ENCODE measurements at places on chromosomes 3 and 15.

DNA sequence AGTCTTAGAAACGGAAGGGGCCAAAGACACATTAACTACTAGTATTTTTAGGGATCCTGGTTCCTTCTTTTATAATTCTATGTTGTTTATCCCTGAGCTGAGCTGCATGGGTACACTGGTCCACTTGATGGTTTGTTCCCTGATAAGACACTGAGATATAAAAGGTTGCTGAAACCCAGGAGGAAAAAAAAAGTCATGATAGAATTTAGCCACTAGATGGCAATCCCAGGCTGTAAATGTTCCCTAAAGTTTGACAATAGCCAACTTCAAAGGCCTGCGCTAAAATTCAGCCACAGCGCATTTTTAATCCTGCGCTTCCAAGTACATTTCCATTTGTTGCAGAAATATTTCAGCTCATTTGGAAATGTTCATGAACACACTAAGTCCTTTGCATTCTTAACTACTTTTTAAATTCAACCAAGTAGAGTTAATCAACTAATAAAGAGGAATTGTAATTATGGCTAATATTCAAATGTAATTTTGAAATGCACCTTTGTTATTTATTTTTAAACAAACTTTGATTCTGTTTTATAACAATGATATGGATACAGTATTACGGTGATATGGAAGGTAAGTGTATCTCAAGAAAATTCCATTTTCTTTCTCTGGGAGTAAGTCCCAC lies 249.3 kb upstream of the FEZF2 start:
- DNase-seq: no peak

DNA sequence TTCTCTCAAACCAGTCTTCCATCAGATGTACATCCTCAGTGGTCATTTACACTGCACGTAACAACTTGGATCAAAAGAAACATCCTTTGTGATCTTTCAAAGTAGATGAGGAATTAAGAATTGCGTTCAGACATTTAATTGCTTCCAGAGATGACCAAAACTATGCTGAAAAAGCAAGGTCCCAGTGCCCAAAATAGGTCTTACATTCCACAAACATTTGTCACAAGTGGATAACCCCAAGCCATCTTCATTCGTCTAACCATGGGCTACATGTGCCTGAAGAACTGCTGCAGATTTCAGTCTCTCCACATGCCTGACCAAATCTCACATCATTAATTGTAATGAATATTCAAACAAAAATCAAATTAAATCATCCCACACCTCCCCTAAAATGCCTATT lies 273.6 kb downstream of the SHOX2 start:
- no peak for DNase-seq

DNA sequence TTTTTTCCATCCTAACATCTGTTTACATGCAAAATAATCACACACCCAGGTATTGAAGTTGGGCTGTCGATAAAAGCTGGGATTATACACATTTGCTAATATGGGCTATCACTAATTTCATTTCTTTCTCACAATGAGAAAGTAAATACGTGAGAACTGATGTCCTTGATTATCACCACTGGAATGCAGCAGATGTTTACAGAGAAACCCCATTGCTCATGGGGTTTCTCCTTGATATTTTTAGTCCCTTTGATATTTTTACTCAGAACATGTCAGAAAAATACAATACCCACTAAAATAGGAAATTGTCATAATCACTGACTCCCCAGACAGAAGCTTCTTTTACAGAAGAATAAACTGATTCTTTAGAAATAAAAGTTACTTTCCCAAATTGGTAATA lies 535.1 kb upstream of the CCDC54 start:
- no peak for DNase-seq

DNA sequence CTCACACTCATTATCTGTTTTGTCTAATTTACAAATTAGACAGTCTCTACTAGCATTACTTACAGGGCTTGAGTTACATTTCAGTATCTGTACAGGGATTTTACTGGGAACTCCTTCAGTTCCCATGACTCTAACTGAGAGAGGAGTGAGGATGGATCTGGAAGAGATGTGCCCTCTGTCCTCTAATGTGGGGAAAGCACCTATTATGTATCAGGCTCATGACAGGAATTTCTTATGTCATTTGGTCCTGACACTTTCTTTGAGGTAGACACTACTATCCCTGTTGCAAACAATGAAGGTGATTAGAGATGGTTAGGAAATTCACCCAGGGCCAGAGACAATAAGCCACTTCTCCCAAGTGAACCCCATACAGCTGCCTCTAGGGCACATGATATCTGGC lies 10.9 kb upstream of the NCKIPSD start:
- no peak for DNase-seq

DNA sequence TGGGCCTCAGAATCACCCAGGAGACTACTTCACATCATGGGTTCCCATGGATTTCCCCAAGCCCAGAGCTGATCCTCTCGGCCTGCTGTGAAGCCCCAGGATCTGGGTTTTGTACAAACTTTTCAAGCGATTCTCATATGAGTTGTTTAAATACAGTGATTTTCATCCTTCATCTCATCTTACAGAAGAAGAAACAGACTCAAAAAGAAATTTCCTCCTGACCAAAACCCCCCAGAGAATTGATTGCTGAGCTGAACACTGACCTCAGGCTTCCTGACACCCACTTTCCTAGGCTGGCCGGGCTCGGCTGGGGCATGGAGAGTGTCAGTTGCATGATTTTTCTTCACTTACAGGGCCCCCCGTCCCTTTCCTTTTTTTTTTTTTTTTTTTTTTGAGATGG lies 60.3 kb downstream of the BDH1 start:
- no peak for DNase-seq

DNA sequence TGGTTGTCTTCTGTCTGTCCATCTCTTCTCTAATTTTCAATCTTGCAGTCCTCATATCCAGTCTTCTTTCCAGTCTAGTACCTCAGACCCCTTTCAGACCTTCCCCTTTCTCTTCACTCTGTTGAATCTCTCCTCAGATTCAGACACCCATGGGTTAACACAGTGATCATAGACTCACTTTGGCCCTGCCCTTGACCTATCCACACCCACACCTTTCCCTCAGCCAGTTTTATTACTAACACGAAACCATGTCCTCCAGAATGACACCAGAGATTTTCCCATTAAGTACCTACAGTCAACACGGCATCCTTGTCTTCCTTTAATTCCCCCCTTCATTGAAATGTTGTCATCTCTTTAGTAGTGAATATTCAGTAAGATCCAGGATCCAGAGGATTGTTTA lies 74.5 kb upstream of the UBE2E2 start:
- no peak for DNase-seq

DNA sequence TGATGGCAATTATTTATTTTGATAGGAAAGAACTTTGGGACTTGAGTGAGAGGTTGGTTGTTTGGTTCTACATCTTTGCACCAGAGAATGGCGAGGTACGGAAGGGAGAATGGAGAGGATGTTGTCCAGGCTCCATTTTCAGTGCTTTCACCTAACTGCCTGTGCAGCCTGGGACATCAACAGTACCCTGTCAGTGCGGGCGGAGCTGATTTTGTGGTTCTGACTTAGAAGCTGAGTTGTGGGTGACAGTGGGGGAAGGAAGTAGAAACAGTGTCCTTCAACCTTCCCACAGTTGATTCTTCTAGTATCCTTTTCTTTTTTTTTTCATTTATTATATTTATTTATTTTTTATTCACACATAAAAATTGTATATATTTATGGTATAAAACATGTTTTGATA lies 95.3 kb downstream of the TIGIT start:
- no peak for DNase-seq

DNA sequence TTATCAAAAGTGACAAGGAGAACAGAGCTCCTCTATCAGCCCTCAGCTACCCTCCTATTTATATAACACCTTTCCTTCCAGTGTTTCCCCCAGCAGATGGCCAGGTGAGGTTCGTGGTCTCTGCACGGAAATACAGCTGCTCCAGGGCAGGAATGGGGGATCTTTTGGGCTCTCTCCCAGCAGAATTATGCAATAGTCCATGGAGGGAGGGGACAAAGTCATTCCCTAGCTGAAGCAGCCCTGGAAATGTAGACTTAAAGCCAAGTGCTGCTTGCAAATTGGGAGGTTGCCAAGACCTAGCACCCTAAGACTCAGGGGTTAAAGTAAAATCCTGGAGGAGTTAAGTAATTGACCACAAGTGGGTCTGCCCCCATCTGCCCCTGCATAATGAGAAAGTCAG lies 256.3 kb downstream of the LRTM1 start:
- DNase-seq: no peak

DNA sequence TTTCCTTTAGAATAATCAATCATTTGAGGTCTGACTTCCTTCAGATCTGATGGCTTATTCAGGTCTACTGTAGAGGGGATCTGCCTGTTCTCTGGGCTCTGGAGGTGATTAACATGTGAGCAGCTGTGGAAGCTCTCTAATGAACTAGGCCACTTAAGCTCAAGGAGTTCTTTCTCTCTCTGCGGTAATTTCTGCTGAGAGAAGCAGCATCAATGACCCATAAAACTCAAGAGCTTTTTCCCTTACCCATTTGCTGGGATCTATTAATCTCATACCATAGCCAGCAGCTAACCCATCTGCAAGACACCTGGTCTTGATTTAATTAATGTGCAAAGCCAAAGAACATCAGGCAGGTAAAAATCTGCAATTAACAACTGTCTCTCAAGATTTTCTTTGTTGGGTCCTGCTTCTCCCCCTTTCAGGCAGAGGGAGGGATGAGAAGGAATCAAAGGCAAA lies 73.2 kb upstream of the DLG1 start:
- DNase-seq: peak; percentile 92

DNA sequence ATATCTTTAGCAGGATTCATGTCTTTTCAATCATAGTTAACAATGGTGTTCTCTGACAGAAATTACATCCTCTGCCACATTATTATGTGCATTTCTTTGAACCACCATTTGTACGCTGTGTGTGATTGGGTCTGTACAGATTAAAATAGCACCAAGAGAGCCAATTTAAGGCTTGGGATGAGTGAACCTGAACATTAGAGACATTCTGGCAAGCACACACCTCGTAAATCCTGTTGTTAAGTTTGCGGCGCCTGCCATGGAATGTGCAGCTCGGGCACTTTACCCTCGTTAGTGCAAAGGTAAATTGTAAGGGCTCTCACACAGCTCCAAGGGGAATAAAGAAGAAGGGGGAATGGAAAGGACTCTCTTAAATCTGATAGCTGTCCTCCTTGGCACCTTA lies 482.4 kb upstream of the DPPA4 start:
- DNase-seq: no peak

DNA sequence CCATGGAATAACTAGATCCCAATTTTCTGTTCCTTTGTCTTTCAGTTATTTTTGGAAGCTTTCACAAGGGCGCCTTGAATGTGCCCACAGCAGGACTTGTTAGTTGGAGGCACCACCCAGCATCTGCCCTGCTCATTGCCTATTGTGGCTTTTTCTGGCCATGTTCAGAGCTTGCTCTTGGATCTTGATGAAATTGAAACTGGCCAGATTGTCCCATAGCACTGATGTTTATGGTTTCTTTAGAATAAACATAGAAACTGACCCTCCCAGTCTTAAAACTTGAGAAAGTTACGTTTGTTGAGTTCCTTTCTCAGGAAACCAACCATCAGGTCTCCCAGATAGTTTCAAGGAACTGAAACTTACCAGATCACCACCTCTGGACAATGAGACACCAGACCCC lies 474.7 kb downstream of the IL5RA start:
- DNase-seq: no peak

DNA sequence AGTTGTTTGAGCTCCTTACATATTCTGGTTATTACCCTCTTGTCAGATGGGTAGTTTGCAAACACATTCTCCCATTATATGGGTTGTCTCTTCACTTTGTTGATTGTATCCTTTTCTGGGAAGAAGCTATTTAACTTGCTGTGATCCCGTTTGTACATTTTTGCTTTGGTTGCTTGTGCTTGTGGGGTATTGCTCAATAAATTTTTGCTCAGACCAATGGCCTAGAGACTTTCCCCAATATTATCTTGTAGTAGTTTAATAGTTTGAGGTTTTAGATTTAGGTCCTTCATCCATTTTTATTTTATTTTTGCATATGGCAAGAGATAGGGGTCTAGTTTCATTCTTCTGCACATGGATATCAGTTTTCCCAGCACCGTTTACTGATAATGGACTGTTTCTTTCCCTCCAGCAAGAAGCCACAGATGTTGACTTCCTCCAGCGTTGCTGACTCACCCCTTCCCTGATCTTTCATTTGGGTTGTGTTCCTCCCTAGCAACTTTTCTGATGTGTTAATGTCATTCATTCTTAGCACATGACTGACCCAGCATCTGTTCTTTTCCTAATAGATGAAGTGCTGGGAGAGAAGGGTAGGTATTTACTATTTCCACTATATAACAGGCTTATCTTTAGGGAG lies 166.7 kb upstream of the SGO1 start:
- DNase-seq: no peak

DNA sequence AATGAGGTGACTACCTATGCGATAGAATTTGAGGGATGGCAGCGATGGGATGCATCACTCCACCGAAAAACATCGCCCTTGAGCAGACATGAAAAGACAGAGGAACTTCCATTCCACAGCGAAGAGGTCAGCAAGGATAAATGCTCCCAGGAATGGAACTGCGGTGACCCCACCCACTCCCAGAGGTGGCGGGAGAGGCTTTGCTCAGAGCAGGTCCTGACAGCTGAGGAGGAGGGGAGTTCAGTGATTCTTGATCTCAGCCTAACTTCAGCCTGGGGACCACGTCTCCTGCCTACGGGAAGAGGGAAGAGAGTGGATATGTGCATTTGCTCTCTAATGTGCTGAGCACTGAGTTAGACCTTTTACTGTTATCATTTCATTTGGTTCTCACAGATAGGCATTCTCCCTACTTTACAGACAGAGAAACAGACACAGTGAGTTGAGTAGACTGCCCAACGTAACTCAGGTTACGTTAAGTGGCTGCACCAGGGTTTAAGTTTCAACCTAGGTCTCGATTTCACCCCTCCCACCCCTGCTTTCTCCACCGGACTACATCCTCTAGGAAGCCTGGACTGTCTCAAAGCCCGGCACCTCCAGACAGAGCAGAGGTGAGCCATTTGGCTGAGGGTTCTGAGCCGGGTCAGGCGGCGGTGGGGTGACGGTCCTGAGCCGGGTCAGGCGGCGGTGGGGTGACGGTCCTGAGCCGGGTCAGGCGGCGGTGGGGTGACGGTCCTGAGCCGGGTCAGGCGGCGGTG lies 170.0 kb downstream of the RAB11A start:
- DNase-seq: no peak

DNA sequence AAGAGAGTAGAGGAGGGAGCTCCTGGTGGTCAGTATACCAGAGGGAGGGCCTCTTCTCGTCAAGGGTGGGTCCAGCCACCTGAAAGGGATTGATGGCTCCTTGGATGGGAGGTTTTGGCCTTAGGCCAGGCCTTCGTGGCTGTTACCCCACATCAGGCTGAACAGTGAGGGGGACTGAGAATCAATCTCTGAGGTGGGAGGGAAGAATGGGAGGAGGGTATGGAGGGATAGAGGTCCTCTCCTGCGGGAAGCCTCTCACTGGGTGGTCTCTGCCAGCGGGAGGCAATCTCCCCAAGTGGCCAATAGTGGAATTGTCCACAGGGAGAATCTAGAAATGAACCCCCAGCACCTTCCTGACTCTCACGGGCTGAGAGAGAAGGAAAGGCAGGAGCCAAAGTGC lies 53.5 kb downstream of the BSN start:
- DNase-seq: no peak

All from NCI-H1092 (cell line).